ENCODE measurements at places on chromosomes 1 and 21. TPM values are rescaled to one million over a fixed set of nuclear protein-coding genes. Genes with fewer than 3 reads are reported as not detected.

Gene CSMD2
- not detected for total RNA-seq

Gene FCRL1
- not detected for total RNA-seq

Gene NBPF19
- 2.4 TPM for total RNA-seq

Gene KIF17
- not detected for total RNA-seq

Gene MIXL1
- not detected for total RNA-seq

Gene ANKRD34A
- total RNA-seq, result 0.70 TPM

Gene MCOLN3
- total RNA-seq, result 1.4 TPM

Gene PPFIA4
- total RNA-seq, result 0.27 TPM

Gene SPOCD1
- total RNA-seq, result 3.6 TPM

DNA sequence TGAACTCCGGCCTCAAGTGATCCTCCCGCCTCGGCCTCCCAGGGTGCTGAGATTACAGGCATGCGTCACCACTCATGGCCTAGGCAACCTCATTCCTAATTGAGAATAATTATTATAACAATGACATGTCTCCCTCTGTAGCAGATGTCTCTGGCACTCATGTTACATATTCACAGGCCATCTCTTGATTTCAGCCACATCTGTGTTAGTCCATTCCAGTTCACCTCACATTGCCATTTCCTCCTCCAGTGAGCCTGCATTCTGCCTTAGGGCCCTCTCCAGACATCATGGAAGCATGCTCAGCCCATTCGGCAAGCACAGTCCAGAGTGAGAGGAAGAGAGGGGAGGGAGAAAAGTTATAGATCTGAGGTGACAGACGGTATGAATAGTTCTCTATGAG is 32.5 kb downstream of the CDKN2C start:
- DNase-seq, result no peak

DNA sequence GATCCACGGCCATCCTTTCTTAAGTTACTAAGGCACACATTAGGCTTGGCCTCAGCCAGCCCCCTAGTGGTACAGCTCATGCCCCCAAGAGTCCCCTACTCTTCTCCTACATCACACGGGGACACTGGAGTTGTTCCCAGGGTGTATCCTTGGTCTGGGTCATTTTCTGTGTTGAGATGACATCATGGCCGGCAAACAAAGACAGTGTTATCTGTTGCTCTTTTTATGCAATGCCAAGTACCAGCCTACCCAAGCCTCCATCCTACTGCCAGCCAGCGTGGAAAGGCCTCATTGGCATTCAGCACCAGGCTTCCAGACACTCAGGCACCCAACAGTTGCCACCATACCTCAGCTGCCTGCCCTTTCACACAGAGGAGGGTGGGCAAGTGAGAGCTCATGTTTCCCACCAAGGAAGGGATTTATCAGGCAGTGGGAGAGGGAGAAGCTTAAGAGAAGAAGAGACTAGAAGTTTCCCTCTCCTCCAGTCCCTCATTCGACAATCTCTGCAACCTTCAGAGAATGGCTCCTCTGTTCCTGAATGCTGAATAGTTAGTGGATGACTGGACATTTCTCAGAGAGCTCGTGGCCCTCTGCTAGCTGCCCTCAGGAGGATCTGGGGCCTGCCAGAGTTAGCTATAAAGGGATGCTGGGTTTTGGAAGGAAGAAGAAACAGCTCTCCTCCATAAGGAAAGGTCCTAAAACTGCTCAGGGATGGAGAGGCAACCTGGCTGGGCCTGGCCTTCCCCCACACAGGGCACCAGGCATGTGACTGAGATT is 17.7 kb downstream of the CBR1 start:
- no peak for DNase-seq

GRCh38 chr1:185479796-185480195 is 162.8 kb upstream of the IVNS1ABP start:
- no peak for DNase-seq

DNA sequence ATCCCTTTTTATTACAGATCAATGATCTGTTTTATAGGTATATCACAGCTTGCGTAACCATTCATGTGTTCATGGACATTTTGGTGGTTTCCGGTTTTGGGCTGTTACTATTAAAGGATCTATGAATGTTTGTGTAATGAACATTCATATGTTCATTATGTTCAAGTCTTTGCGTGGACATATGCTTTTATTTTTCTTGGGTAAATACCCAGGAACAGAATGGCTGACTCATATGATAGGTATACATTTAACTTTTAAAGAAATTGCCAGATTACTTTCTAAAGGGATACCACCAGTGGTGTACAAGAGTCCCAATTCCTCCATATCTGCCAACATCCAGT is 73.7 kb downstream of the SPATA46 start:
- DNase-seq, result no peak

GRCh38 chr21:26020510-26020909 is 150.1 kb downstream of the APP start:
- DNase-seq, result no peak

GRCh38 chr1:208159555-208160258 is 84.5 kb downstream of the PLXNA2 start:
- DNase-seq, result peak; percentile 47

- DNase-seq, result no peak
Measured at GRCh38 chr21:45359451-45360217, 45.3 kb upstream of the COL18A1 start.

- DNase-seq, result no peak
Measured at GRCh38 chr1:172931761-172932160, 119.0 kb downstream of the TNFSF18 start.

- DNase-seq, result no peak
Measured at GRCh38 chr1:2019571-2020309, 595 bp downstream of the GABRD start.

- DNase-seq, result peak; percentile 15
Measured at GRCh38 chr1:14724246-14724645, 125.8 kb downstream of the KAZN start.

- DNase-seq, result no peak
Measured at GRCh38 chr1:1136547-1137230, 20.8 kb upstream of the C1orf159 start.

DNA sequence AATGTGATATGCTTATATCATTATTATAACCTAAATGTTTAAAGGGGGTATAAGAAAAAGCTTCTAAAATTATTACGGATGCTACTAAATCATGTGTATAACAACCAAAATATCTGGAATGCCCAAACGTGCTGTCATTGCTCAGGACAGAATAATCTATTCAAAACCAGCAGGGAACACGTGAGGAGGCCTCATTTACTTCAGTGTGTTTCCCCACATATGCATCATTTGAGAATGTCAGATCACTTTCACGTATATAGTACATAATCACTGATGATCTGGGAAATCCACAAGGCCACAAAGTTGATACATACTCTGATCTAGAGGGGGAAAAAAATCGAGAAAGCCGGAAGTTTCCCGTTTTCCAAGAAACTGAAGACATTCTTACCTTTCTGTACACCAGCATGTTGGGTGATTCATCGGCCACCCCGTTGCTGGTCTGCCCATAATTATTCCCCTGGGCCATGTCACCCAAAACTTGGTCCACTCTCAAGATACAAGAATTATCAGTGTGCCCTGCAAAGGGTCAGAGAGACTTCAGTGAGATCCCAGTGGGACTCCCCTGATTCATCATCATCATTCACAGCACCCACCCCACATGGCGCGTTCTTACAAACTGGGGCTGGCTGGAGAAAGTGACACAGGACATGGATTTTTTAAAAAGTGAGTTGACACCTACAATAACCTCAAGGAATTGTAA is 1.5 kb downstream of the RGS7 start:
- DNase-seq, result no peak

GRCh38 chr1:40389322-40389803 is 15.8 kb downstream of the SMAP2 start:
- DNase-seq, result no peak

GRCh38 chr1:46175243-46175642 is 356 bp downstream of the TSPAN1 start:
- DNase-seq, result no peak

- no peak for DNase-seq
Measured at GRCh38 chr1:220825819-220826551, 39.3 kb downstream of the MTARC1 start.

DNA sequence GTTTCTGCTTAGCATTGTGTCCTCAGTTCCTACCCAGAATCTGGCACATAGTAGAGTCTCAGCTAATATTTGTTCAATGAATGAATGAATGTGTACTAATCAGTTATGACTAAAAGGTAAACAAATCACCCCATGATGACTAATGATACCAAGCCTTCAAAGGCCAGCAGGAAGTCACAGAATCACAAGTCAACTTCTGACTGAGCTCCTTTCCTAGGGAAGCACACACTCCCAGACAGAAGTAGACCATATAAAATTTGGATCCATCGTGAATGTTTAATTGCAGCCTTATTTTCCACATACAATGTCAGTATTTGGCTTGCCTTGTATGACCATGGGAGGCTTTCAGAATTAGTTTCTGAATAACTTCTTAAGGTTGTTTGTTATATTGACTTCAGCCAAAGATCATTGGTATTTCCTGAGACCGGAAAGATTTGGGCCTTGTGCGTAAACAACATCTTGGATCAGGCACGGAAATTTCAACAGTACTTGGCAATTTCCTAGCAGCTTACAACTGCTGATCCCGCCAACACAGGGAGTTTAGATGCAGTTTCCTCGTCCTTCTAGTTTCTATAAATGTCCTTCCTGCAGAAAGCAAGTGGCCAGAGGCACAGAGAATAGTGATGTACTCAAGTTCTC is 185.9 kb upstream of the ATP1B1 start:
- no peak for DNase-seq

DNA sequence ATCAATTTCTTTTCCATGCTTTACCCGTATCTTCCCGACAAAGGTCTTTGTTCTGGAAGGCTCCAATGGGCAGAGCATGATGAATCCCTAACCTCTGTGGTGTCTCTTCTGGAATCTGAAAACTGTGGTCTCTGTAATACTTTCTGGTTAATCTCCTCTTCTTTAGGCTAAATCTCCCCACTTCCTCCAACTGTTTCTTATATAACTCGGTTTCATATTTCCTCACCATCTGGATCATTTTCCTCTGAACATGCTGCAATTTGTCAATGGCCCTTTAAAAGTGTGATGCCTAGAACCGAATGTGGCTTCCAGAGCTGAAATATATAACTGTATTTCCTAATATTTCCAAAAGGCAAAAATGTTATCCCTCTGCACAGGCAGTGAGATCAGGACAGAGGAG is 66.1 kb downstream of the ALG14 start:
- DNase-seq, result no peak

- DNase-seq, result peak; percentile 53
Measured at GRCh38 chr1:1891349-1892078, 627 bp upstream of the GNB1 start.

Measured in H4 (cell line).